ENCODE measurements at places on chromosomes 1 and 21.

DNA sequence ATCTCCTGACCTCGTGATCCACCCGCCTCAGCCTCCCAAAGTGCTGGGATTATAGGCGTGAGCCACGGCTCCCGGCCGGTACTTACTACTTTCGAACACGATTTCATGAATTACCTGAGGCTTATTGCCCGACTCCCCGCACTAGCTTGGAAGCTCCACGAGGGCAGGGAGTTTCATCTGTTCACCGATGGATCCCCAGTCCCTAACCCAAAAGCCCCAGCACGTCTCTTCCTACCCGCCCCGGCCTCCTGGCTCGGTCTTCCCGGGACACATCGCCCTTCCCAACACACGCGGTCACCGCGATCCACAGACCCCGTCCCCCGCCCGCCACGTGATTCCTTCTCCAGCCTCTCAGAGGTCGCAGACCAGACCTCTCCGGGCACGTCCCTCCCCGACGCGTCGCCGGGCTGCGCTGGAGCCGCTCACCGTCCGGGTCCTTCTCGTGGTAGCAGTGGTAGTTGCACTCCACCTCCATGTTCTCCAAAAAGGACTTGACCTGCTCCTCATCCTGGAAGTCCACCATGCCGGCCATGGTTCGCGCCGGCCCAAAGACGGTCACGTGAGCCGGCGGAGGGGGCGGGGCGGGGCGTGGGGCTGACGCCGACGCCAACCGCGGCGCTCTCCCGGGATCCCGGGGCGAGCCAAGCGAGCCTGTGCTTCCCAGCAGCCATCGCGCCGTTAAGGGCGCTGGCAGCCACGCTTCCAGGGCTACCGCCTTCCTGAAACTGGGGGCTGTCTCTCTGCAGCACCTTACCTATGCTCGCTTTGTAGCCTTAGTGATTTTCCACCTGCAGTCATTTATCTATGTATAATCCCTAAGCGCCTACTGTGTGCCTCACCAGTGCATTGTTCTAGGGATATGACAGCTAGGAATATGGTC is at the start of gene COA7:
COA7 (minus strand) TSS at position 553 of the 880 bp plus-strand sequence; CDS start at position 532, 21 bp downstream.
- peak; percentile 87 for DNase-seq

GRCh38 chr21:42056996-42057689 is 14.0 kb upstream of the UMODL1 start:
- DNase-seq: peak; percentile 93

DNA sequence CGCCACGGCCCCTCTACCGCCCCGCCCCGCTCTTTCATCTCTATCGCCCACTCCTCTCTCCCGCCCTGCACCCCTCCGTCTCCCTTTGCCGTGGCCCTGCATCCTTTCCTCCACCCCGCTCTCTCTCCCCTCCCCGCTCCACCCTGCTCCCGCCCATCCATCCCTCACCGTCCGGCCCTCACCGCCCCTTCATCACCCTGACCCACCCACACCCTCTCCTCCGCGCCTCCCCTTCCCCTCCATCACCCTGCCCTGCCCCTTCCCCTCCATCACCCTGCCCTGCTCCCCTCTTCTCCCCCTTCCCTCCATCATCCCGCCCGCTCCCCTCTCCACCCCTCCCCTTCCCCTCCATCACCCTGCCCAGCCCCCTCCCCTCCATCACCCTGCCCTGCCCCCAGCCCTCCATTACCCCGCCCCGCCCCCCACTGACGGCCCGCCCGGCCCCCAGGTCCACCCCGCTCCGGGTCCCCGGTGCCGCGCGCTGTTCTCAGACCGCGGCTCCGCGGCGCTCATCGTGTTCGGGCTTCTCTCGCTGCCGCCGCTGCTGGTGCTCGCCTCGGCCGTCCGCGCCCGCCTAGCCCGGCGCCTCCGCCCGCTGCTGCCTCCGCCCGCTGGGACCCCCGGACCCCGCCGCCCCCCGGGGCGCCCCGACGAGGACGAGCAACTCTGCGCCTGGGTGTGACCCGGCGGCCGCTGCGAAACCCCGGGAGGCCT is 6.2 kb upstream of the ANKRD65 start:
- DNase-seq: peak; percentile 12

DNA sequence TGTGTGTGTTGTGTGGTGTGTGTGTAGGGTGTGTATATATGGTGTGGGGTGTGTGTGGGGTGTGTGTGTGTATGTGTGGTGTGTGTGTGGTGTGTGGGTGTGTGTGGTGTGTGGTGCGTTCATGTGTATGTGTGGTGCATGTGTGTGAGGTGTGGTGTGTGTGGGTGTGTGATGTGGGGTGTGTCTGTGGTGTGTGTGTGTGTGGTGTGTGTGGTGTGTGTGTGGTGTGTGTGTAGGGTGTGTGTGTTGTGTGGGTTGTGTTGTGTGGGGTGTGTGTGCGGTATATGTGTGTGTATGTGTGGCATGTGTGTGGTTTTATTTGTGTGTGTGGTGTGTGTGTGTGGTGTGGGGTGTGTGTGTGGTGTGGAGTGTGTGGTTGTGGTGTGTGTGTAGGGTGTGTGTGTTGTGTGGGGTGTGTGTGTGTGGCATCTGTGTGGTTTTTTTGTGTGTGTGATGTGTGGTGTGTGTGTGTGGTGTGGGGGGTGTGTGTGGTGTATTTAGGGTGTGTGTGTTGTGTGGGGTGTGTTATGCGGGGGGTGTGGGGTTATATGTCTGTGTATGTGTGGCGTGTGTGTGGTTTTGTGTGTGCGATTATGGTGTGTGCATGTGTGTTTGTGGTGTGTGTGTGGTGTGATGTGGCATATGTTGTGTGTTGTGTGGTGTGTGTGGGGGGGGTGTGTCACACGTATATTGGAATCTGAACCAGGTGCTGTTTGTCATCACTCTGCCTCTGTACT is 17.1 kb upstream of the ZBTB21 start:
- DNase-seq: no peak

GRCh38 chr1:51427438-51427837 is 91.6 kb downstream of the EPS15 start:
- no peak for DNase-seq

GRCh38 chr1:100037656-100037926 is 67.8 kb downstream of the SLC35A3 start:
- DNase-seq: no peak

DNA sequence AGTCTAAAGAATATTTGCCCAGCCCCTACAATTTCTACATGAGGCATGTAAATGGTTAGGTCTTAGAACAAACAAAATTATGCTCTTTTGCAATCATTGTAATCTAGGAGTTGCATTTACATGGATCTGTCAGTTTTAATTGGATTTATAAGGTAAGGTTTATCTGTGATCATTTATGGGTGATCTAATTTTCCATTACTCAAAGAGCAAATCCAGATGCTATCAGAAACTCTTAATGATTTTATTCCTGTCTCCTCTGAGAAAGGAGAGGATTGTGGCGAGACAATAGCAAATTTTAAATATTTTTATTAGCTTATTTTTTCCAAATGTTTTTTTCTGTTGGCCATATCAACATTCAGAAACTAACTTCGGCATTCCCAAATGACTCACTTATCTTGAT is 14.2 kb upstream of the NEGR1 start:
- DNase-seq: no peak

GRCh38 chr1:198101716-198102453 is 54.9 kb upstream of the NEK7 start:
- DNase-seq: no peak

DNA sequence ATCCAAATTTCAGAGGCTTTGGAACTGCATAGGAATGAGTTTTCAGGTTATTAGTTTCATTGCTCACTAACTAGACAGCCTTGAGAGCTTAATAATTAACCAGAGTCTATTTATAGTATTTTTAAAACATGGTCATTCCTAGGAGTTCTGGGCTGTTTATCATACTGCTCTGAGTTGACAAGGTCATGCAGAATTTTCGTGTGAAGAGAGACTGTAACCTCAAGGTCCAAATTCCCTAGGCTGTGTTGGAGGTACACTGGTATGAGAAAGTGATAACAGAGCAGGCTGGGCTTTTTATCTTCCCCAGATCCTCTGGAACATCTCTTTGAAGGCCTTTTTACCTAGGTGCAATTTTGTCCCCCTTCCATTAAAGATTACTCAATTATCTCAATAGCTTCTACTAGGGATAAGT is 736.3 kb downstream of the LTN1 start:
- peak; percentile 50 for DNase-seq

- no peak for DNase-seq
Measured at GRCh38 chr1:246450611-246451251, 56.3 kb downstream of the SMYD3 start.

DNA sequence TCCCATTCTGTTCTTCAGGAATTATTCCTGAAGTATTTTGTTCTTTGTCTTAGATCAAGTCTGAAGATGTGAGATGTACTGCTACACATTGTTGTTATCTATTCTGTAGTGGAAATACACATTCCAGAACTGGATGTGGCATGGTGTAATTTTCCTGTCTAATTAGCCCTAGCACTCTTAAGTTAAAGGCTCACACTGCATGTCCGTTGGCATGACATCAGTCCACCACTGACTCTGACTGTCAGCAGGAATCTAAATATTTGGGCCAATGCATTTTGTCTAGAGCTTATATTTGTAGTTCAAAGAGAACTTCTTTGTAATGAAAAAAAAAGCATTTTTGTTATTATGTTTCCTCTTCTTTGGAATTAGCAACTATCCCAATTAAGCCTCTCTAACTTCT is 201.0 kb downstream of the S1PR1 start:
- DNase-seq: no peak

- no peak for DNase-seq
Measured at GRCh38 chr1:150568594-150568966, 10.8 kb downstream of the MCL1 start.

DNA sequence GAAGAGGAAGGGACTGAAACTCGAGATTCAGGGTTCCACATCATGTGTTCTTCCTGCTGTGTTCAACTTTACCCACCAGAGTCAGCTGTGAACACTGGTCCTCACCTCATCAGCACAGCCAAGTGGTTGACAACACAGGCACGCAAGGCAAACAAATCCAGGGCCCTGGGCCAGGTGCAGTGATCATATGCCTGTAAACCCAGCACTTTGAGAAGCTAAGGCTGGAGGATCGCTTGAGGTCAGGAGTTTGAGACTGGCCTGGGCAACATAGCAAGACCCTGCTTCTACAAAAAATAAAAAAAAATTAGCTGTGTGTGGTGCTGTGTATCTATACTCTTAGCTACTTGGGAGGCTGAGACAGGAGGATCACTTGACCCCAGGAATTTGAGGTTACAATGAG is 8.4 kb upstream of the XKR8 start:
- DNase-seq: no peak

- peak; percentile 84 for DNase-seq
Measured at GRCh38 chr1:205918955-205919746, 24.1 kb downstream of the SLC26A9 start.

DNA sequence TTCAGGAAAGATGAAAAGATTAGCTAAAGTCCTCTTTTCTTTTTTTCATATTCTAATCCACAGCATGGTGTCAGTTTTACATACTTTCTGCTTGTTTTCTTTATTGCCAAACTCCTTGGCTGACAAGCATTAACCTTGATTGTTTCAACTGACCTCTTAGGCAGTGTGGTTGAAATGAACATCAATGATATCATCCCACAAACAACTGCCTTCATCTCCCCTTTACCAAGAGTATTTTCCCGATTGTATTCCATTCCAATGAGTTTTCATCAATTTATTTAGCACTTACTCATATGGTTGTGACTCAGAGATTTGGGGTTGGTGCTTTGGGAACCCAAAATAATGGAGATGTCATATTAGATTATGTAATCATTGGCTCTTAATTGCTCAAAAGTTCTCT is 71.8 kb downstream of the SPAG17 start:
- peak; percentile 68 for DNase-seq

GRCh38 chr1:67743072-67743725 is 58.2 kb downstream of the GADD45A start:
- DNase-seq: no peak

Measured in fibroblast of skin of scalp (primary cell).